GM12864 (cell line): ENCODE measurements at places on chromosomes 11 and 22.

DNA sequence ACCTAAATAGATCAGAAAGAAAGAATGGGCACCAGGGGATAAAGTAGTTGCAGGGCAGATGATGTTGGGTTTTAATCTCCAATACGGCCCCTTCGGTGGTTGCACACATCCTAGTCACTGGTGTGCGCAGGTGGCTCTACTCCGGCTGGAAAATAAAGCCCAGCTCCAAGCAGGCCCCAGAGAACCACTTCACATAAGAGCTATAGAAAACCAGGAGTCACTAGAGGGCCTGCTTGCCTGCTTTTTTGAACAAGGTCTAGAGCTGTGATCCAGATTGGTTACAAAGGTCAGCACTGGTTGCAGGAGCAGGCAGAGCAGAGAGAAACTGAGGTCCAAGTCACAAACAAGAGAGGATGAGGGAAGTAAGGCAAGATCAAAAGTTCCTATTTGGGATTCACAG lies 41.5 kb upstream of the MS4A8 start:
- no peak for DNase-seq

- DNase-seq: peak; percentile 96
Observed at GRCh38 chr22:48098243-48098920, 1335.9 kb downstream of the TBC1D22A start.

- no peak for DNase-seq
Observed at GRCh38 chr11:33438301-33438700, 181.1 kb downstream of the HIPK3 start.

GRCh38 chr11:122893131-122893530 lies 10.6 kb downstream of the JHY start:
- no peak for DNase-seq

DNA sequence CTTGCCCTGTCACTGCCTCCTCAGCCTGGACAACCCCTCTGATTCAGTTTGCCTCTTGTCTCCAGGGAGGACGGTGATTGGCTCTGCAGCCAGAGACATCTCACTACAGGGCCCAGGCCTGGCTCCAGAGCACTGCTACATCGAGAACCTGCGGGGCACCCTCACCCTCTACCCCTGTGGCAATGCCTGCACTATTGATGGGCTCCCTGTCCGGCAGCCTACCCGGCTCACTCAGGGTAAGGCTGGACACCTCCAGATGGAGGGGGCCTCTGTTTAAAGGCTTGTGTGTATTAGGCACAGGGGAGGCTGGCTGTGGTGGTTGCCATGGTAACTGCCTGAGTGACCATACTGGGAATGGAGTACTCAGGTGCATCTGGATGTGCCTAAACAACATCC lies 8.6 kb downstream of the PHLDB1 start:
- DNase-seq: no peak

DNA sequence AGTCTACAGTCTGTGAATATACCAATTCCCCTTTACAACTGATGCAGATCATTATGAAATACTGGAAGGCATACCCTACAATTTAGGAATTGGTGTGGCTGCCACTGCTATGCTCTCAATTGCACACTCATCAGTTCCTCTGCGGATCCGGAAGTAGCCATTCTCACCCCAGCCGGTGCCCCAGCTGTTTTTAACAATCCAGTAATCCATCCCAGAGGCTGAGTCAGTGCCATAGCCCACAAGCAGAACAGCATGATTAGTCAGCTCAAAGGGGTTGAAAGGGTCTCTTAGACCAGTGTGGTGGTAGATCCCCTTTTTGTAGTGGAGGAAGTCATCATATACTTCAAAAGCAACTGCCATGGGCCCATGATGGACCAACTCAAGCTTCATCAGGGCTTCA lies 43.6 kb downstream of the CTSC start:
- no peak for DNase-seq

GRCh38 chr22:48438800-48439559 lies 1388.7 kb downstream of the BRD1 start:
- DNase-seq: no peak

GRCh38 chr11:106420048-106420665 lies 342.7 kb downstream of the AASDHPPT start:
- DNase-seq: no peak

GRCh38 chr11:20658135-20658534 lies 11.3 kb upstream of the NELL1 start:
- no peak for DNase-seq

DNA sequence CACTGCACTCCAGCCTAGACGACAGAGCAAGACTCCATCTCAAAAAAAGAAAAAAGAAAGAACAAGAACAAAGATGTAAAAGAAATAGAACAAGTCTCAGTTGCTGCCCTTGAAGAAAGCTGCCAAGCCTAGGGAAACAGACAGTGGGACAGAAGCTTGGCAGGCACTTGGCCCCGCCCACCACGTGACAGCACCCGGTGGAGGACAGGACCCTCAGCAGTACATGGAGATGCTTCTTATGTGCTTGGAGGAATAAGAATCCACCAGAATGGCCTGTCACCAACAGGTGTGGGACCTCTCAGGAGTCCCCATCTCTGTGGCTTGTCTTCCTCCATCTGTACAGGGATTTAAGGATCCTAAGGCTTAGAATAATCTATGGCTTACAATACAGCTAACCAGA lies 7.6 kb upstream of the TMPRSS6 start:
- DNase-seq: no peak

GRCh38 chr22:27454807-27455450 lies 346.6 kb downstream of the MN1 start:
- no peak for DNase-seq

DNA sequence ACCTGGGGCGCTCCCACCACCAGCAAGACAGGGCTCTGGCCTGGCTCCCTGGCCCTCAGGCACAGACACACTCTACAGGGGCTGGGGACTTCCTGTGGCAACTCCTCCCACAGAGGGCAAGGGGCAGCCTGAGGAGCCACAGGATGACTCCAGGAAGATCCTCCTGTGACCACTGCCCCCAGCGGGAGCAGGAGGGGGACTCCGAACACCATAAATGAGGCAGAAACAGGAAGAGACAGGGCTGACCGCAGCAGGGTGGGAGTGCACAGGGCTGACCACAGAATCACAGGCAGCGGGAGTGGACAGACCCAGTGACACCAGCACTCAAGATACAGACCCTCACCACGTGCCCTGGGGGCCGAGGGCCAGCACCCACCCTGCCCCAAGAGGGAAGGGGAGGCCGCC lies 10.8 kb downstream of the ARAP1 start:
- no peak for DNase-seq

- DNase-seq: no peak
Observed at GRCh38 chr11:130040281-130040940, 29.3 kb upstream of the APLP2 start.

DNA sequence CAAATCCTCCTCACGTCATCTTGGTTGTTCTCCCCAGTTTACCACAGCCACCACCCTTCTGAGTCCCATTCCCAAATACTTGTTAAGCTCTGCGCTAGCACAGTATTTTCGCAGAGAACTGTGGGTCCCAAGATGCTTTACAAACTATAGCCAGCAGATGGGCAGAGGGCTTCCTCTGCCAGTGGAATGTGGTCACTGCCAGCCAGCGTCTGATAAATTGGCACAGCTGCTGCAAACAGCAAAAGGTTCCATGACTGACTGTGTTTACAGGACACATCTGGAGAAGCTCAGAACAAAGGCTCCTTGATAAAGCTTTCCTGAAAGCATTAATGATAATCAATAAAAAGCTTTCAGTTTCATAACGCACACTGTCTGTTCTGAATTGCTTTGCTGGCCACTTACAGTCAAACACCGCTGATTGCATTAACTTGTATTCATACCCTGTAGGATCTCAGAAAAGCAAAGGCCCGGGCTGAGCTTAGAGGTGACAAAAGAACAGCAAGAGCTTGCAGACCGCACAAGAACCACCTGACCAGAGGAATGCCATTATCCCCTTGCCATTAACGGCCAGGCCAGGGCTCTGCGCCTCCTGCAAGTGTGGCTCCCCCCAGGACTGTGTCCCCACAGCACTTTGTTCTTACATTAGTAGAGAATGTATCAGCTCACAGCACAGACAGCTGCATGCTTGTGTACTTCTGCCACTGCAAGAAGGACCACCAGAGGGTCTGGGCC lies 120.6 kb downstream of the MICAL3 start:
- DNase-seq: no peak

- DNase-seq: no peak
Observed at GRCh38 chr22:17880020-17880419, 105.8 kb upstream of the BID start.

DNA sequence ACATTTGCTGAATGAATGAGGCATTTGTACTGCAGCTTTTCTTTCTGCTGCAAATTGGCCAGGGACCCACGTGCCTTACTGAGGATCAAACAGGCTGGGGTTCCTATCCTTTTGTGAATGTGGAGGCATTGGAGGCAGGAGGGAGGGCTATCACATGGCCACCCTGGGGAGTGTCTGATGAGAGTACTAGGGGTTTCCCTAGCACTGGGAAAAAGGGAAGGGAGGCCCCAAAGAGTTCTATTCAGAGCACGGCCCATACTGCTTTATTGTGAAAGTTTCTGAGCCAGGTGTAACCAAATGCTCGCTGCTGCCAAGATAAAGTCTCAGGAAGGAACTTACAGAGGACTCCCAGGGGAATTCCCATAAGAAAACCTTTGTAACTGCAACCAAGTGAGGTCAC lies 78.4 kb upstream of the ANO1 start:
- DNase-seq: no peak

DNA sequence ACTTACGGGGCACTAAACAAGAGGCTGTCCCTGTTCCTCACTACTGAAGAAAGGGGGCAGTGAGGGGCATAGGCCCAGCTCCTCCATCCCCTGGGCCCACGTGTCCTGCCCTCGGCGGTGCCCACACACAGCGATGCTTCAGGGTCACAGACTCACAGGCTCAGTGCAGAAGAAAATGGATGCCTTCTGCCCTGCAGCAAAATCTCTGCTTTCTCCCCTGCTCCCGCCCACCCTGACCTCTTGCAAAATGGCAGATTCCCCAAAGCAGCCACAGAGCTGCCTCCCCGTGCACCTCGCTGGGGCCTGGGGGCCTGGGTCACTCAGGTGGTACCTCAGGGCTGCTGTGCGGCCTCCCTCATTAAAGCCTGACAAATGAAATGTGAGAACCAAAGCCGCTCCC lies 204.0 kb downstream of the DSCAML1 start:
- DNase-seq: no peak

DNA sequence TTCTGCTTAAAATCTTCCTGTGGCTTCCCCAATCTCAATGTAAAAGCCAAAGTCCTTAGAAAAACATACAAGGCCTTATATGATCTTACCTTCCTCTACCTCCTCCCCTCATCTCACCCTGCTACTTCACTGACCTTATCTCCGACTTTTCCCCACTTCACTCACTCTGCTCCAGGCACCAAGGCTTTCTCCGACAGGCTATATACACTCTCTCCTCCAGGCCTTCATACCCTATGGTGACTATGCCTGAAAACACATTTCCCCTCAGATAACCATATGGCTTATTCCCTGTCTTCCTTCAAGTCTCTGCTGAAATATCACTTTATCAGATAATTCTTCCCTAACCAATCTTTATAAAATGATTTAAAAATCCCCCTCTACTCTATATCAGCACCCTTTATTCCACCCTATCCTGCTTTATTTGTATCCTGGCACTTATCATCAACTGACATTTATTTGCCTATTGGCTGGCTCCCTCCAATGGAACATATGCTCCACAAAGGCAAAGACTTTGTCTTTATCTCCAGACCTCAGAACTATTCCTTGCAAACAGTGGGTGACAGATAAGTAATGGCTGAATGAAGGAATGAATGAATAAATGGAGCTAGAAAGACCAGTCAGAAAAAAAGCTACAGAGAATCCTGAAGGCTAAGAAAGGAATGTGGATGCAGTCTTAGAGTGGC lies 52.7 kb downstream of the PAK1 start:
- no peak for DNase-seq

DNA sequence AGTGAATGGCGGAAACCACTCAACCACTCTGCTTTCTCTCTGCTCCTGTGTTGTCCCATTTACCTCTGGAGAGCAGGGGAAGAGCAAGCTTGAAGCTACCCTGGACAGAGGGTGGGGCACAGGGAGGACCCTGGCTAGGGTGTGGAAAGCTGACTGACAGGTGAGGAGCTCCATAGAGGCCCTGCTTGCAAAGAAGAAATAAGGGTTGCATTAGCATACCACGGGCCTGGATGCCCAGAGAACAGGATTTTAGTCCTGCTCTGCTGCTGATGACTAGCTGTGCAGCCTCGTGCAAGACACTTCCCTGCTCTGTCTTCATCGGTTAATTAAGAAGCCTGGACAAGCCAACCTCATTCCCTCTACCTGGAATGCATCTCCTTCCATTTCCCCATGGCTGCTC lies 135.0 kb downstream of the BUD13 start:
- no peak for DNase-seq

DNA sequence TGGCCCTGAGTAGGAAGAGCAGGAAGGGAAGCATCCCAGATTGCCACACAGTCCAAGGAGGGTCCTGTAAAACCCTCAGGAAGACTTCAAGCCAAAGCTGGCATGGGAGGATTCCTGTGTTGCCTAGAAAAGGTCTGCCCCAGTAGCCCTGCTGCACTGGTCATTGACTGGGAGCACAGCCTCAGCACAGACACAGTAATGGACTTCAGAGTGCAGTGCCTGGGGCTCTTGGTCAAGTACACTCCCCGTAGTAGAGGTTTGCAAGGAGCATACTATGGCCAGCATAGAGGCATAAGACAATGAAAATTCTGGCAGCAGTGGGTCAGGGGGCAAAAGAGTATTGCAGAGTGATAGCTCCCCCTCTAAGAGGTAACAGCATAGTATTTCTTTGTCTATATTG lies 36.2 kb upstream of the FJX1 start:
- DNase-seq: no peak

DNA sequence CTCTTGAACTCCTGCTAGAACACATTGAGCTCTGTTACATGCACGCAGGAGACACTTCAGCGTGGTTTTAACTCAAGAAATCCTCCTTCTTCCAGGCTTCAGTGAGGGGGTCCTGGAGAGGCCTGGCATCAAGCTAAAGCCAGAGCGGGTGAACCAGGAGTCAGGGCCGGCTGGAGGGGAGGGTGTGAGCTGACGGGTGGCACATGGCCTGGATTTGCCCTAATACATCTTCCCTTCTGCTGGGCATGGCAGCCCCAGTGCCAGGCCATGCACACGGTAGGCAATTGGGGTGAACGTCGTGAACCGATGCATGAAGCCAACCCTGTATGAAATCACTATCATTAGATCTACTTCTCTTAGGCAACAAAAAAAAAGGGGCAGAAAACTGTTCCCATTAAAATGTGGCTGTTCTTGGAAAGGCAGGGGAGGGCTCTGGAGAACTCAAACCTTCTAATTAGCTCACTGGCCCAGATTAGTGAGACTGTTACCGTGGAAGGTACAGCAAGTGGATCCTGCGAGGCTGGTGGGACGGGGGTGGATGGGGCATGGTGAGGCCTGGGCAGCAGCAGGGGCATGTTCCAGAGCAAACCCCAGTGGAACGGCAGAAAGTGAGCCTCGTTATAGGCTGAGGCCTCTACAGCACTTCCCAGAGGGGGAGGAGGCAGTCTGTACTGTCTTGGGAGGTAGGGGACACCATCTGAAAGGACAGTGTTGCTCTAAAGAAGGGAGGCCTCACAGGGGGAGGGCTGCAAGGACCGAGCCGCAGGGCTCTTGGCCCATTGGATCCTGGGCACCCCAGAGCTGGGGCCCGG lies 10.6 kb downstream of the IFT27 start:
- no peak for DNase-seq

- DNase-seq: no peak
Observed at GRCh38 chr11:63944987-63945386, 6.2 kb downstream of the NAA40 start.
